ENCODE measurements at places on chromosomes 16 and 17.

DNA sequence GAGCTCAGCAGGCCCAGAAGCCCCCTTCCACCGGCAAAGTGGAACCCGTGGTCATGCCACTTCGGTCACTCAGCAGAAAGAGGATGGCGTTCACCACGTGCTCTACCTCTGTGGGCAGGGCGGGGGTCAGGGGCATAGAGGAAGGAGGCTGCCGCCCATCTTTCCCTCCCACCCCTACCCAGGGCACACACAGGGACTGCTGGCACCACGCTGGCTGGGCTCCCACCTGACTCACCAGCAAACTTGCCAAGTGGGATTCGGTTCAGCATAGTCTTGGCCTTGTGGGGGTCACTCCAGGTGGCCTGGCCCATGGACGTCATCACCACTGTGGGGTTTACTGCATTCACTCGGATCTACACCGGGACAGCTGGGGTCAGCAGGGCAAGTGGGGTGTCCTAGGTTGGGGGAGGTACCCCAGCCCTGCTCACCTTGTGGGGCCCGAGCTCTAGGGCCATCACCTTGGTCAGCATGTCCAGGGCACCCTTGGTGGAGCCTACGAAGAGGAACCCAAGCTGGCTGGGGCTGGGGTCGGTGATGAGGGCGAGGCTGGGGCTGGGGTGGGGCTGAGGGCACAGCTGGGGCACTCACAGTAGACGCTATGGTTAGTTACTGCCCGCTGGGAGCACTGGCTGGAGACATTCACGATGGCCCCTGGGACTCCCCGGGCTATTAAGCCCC, 1.4 kb downstream of the DCXR start:
- no peak for DNase-seq

DNA sequence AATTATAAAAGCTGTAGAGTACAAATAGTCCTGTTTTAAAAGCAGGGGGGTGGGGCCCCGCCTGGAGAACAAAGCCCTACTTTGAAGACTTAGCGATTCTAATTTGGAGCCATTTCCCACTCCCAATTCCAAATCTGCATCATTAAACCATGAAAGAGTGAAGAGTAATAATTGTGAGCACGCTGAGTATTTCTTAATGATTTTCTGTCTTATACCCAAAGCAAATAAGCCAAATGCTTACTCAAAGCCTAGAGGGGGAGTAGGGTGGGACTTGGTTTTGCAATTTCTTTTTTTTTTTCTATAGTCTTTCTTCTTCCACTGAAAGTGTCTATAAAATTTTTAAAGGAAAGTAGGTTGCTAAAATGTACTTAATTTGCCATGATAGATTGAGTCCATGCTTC, 470.1 kb downstream of the TOX3 start:
- no peak for DNase-seq

GRCh38 chr17:83032781-83033180, 46.6 kb upstream of the METRNL start:
- no peak for DNase-seq

DNA sequence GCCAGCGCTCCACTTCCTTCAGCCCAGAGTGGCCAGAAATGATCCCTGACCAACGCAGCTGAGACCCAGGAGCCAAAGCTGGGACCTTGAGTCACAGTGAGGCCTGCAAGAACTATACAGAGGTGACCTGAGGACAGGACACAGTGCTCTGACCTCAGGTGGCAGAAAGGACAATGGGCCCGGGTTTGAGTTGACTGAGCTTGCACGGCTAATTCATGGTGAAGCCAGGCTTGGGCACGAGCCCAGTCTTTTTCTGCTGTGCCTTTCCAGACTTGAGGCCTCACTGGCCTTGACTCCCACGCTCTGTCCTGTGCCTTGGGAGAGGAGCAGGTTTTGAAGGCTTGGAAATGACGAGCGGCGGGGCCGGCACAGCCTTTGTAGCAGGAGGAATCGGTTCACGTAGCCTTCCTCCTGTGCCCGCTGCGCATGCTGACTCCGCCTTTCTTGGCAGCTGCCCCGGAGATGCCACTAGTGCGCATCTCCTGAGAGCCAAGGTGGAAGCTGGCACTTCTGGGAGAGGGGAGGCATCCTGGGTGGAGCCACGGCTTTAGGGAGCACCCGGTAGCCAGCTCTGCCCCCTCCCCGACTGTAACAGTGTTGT, 34.9 kb downstream of the NDEL1 start:
- no peak for DNase-seq

- no peak for DNase-seq
These were observed 96.3 kb downstream of the NDE1 start for GRCh38 chr16:15746332-15746731.

- no peak for DNase-seq
These were observed 355.3 kb downstream of the SOX9 start for GRCh38 chr17:72476134-72476533.

Data from H1 (cell line).